Stimulated activated CD4-positive, alpha-beta T cell treated with anti-CD3 and anti-CD28 coated beads, Interleukin-1b, Interleukin-23, amount 100 ng/mL, for 1 hour (primary cell): ENCODE measurements at places on chromosomes 12 and 14.

GRCh38 chr12:87849074-87849473 lies 180.1 kb downstream of the C12orf50 start:
- no peak for DNase-seq

DNA sequence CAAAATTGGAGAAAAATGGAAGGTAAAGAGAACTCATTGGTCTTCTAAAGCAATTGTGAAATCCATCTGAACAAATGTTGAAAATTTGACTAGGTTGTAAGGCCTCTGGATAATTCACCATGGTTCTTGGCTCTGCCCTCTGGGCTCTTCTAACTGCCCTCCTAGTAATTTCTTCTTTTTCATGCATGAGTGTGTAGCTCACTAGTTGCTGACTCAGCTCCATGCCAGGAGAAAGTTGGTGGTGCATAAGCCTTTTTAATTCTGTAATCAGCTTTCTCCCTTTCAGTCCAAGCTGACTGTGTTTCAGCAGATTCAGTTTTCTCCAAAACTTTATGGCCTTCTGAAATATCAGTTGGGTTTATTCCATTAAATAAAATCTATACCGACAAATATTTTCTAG lies 877.8 kb upstream of the ATXN7L3B start:
- no peak for DNase-seq

- no peak for DNase-seq
These were observed 37.1 kb downstream of the LMO3 start for GRCh38 chr12:16568873-16569272.

- no peak for DNase-seq
These were observed 140.4 kb upstream of the RTL1 start for GRCh38 chr14:101043891-101044290.

DNA sequence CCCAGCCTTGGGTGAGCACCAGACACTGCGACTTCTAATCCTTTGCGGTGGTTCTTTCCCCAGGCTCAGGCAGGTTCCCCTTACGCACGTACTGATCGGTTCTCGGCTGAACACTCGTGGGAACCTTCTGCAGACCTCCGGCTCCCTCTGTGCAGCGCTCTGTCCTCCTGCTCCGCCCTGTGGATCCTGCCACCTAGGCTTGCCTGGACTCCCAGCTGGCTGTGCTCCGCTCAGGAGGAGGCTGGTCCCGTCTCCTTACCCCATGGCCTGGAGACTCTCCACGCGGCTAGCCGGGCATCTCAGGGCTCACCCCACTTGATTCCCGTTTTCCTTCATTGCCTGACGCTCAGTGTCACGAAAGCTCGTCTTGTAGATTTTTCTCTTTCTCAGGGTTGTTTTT lies 34.7 kb downstream of the TNFAIP2 start:
- no peak for DNase-seq

GRCh38 chr12:87758271-87758670 lies 270.9 kb downstream of the C12orf50 start:
- DNase-seq: no peak

- no peak for DNase-seq
These were observed 7.3 kb downstream of the CAND1 start for GRCh38 chr12:67276421-67276820.

DNA sequence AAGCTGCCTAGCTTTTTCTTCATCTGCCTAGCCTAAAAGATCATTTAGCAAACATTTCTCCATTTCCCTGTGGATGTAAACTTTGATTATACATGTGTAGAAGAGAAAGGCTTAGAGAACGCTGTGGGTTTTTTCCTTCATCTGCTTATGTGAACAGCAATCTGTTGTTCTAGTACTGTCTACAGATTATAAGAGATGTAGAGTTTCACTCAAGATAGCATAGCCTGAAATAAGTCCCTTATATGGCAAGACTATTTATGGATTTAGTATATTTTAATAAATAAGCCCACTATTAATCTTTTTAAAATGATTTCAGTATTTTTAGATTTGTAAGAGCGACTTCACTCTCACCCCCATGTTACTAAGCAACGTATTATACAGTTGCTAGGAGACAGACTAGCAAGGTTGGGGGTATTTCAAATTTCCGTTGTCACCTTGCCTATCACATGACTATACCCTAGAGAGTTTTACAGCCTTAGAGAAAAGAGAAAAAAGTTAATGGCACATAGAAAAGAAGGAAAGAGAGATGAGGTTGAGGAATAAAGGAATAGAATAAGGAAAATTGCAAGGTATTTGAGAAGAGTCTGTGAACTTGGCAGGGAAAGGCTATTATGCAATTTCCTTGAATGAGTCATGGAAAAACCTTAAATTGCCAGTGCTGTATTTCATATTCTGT lies 12.2 kb upstream of the TUBA1A start:
- DNase-seq: no peak

GRCh38 chr12:60216226-60216625 lies 620.4 kb downstream of the SLC16A7 start:
- DNase-seq: no peak

- no peak for DNase-seq
These were observed 3.1 kb upstream of the CHPT1 start for GRCh38 chr12:101694297-101694848.

DNA sequence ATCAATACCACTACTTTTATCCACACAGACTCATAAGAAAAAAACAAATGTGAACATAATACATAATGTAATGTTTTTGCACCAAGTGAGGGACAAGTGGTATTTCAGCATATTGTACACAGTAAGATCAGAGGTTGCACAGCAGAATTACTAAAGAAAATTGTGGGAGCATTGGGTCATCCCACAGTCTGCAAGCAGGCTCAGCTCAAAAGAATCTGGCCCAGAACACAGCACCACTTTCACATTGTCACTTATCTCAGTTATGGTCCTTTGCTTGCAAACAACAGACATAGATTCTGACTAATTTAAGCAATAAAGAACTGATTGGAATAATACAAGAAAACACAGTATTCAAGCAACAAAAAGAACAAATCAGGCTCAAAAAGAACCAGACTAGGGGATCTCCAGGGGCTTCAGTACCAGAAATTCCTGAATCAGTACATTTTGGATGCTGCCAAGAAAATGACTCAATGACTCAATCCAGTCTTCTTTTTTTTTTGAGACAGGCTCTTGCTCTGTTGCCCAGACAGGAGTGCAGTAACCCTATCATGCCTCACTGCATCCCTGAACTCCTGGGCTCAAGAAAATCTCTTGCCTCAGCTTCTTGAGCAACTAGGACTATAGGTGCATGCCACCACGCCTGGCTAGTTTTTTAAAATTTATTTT lies 42.9 kb upstream of the EEA1 start:
- DNase-seq: no peak

DNA sequence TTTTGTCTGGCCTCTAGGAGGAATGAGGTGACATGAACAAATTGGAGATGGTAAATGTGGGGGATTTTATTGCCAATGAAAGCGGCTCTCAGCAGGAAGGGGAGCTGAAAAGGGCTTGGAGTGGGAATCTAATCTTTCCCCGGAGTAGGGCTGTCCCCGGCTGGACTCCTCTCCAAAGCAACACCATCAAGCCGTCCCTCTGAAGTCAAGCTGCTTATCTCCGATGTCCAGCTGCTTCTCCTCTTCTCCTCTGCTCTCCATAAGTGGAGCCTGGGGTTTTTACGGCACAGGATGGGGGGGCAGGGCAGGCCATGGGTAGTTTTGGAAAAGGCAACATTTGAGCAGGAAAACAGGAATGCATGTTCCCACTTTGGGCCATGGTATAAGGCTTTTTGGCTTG lies 113.5 kb downstream of the TMEM132D start:
- DNase-seq: no peak

DNA sequence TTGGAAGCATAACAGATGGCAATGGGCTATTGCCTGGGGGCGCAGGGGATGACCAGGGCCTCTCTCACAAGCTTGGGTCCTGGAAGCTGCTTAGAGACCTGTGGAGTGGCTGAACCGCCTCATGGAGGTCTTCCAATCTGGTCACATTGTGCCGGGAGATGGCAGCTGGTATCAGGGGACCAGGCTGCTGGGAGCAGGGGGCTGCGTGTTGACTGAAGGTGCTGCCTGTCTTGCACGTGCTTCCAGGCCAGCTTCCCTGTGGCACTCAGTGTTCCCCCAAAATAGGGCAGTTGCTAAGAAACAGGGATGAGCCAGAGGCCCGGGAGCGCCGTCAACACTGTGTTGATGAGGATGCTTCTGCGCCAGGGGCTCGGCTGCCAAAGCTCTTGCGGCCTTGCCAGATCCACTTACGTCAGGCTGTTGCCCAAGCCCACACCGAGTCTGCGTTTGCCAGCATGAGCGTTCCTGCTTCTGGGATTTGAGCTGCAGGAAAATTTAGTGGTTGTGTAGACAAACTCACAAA lies 39.8 kb downstream of the ELK3 start:
- no peak for DNase-seq

DNA sequence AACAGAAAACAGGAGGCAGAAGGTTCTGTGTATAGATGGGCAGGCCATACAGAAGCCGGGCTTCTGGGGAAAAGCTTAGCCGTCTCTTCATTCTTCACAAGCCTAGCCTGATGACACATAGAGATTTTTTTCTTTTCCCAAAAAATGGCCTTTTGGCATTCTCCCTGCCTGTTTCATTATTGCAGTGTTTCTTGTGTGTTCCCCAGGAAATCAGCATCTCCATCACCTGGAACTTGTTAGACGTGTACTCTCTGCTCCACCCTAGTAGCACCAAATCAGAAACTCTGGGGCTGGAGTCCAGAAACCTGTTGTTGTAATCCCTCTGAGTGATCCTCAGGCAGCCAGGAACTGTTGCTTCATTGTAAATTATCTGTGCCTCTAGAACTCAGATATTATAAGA lies 388.1 kb downstream of the CCDC91 start:
- DNase-seq: no peak

DNA sequence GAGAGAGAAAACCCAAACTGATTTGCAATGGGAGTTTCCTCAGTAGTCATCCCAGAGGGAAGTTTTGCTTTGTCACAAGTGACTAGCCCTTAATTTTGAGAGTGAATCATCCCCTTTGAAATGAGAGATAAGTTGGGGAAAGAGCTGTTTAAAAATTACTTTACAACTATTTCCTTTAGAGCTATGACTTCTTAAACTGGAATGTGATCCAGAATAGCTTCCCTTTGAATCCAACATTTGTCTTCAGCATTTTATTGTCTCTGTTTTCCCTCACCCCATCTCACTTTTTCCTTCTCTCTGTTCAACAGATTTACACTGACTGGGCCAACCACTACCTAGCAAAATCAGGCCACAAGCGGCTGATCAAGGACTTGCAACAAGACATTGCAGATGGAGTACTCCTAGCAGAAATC lies 109.3 kb downstream of the NAV3 start:
- DNase-seq: no peak

GRCh38 chr12:76270657-76271358 lies 77.4 kb downstream of the BBS10 start:
- no peak for DNase-seq

DNA sequence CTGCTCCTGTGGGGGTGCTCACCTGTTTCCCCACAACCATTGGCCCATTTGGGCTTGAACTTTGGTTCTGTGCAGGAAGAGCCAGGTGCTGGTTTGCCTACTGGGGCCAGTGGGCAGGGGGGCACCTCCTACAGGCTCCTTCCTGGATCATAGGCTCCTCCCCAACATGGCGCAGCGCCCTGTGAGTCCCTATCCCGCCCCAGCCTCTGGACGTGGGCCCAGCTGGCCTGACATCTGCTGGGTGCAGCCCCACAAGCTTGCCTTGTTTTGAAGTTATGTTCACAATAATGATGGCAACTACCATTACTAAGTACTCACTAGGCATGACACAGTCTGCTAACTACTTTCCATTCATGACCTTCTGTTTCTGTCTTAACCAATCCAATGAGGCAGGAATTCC lies 147.8 kb downstream of the RBM19 start:
- DNase-seq: no peak

GRCh38 chr12:100026241-100026640 lies 41.5 kb upstream of the ANKS1B start:
- DNase-seq: no peak

DNA sequence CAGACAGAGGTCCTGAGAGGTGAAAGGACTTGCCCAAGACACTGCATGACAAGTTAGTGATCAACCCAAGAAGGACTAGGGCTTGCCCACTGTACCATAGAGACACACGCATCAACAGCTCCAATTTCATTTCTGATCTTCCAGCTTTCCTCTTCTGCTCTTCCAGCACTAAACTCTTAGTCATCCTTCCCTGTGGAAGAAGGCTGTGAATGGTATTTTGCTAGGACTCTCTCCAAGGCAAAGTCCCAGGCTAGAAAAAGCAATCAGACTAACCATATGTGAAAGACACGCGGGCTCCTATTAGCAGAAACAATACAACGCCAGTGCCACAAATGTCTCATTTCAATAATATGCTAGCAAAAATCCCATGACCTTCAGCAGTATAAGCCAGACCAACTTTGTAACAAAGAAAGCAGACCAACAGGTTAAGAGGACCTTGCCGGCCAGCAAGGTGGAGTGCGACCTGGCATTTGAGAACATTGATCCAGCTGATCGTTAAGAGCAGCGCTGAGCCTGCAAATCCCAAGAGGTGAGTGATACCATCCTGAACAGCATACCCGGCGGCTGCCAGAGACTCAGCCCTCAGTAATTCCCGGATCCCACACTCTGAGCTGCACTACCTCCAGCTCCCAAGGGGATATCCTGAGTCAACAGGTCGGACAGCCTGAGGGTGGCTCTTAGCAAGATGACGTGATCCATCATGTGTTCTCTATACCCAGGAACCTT lies 132.5 kb downstream of the FOXN3 start:
- no peak for DNase-seq

- no peak for DNase-seq
These were observed 8.2 kb upstream of the PPP2R5E start for GRCh38 chr14:63551332-63551731.

GRCh38 chr12:7339675-7340074 lies 35.8 kb downstream of the ACSM4 start:
- DNase-seq: no peak

DNA sequence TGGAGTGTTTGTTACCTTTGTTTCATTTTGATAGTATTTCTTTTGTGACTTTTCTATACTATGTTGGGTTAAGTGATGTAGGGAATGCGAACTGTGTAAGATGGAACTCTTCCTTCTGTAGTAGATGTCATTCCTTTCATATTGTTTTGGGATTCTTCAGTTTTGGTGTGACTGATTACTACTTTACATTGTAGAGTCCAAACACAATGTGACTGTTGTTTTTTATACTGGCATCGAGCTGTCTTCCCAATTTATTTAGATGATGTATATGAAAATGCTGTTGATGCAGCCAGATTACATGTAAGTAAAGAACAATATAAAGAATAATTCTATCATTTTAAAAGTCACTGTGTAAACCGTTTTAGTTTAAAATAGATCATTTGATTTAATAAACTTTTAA lies 34.7 kb downstream of the WASHC4 start:
- DNase-seq: no peak

GRCh38 chr12:30908722-30909348 lies 17.7 kb upstream of the TSPAN11 start:
- DNase-seq: no peak

- no peak for DNase-seq
These were observed 33.2 kb upstream of the RASSF3 start for GRCh38 chr12:64577046-64577445.

- no peak for DNase-seq
These were observed 45.6 kb downstream of the SCAF11 start for GRCh38 chr12:45944771-45945170.

- no peak for DNase-seq
These were observed 134.4 kb upstream of the OR4E1 start for GRCh38 chr14:21807975-21808374.
